Body of pancreas (tissue), 4 donors: ENCODE measurements at places on chromosomes 11 and 22.

DNA sequence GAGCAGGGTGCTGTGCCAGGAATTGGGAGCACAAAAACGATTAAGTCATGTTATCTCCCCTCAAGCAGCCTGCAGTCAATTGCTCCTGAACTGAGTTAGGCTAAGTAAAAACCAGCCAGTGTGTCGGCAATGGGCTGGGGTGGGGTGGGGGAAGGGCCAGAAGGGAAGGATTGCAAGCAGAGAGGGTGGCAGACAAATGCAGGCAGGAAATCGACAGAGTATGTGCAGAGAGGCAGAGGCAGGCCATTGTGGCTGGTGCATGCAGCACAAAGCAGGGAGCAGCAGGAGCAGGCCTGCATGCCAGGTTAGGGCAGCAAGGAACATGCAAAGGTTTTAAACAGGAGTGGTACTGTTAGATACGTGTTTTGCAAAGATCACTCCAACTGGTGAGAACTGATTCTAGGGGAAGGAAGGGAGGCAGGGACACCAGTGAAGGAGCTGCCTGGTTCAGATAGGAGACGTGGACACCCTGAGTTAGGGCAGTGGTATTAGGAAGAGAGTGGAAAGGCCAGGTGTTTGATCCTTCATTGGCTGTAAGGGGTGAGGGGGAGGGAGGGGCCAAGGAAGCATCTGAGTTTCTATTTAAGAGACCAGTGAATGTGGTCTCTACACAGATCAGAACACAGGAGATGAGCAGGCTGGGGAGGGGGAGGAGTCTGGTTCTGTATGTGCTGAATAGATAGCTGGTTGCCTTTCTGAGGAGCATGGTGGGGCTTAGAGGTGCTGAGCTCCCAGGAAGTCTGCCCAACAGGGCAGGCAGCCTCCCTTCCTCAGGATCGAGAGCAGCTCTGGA is 70.8 kb upstream of the PHOX2A start:
- no peak for DNase-seq

GRCh38 chr11:128956401-128957201 is 13.9 kb upstream of the TP53AIP1 start:
- peak; percentile 38 for DNase-seq

DNA sequence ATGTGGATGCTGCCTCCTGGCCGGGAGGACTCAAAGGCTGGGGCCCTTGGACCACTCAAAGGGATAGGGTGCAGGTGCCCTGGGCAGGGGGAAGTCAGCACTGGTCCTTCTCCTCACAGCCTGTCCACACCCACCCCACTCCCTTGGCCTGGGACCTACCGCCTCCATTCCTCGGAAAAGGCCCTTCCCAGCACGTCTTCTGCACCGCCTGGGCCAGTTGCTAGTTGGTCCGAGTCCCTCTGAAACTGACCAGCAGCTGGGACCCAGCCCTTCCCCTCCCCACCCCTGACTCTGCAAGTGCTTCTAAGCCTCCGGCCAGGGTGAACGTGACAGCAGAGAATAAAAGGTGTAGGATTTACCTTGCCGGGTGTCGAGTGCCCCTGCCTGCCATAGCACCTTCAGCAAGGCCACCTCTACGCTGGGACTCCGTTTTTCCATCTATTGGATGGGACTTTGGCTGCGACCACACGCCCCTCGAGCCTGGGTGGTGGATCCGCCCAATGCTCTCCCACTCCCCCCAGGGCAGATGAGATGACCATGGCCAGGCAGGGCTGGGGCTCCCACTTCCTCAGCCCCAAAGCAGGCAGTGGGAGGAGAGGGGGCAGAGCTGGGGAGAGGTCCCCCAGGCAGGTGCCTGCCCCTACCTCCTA is 37.3 kb downstream of the OSBPL5 start:
- DNase-seq = peak; percentile 4

DNA sequence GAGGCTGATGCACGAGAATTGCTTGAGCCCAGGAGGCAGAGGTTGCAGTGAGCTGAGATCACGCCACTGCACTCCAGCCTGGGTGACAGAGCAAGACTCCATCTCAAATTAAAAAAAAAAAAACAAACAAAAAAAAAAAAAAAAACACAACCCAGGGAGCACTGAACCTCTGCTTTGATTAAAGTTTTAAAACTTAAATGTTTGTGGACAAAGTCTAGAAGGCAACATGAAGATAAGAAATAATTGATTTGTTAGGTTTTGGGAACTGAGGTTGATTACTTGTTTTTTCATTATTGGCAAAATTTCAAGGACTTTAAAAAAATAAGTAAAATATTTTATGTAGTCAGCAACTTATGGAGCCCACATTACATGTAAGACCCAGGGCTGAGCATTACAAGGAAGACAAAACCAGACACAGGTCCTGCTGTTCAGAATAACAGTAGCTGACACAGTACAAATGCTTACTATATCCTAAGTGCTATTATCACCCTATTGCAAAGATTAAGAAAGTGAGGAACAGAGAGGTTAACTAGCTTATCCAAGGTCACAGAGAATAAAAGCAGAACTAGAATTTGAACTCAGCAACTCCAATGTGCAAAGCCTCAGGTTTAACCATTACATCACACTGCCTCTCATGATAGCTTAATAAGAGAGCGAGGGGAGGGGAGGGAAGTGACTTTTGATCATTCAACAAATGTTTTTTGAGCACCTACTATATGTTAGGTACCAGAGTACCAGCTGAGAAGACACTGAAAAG is 2.3 kb upstream of the CRY2 start:
- DNase-seq = no peak

DNA sequence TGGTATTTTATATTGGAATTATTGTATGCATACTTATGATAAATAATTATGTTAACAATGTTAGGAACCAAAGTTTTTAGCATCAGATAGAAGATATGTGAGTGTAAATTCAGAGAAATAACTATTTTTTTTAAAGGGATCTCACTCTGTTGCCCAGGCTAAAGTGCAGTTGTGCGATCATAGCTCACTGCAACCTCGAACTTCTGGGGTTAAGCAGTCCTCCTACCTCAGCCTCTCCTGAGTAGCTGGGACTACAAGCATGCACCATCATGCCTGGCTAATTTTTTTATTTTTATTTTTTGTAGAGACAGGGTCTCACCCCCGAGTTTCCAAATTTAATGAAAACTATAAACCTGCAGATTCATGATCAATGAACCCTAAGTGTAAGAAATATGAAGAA is 33.6 kb upstream of the RCE1 start:
- no peak for DNase-seq

DNA sequence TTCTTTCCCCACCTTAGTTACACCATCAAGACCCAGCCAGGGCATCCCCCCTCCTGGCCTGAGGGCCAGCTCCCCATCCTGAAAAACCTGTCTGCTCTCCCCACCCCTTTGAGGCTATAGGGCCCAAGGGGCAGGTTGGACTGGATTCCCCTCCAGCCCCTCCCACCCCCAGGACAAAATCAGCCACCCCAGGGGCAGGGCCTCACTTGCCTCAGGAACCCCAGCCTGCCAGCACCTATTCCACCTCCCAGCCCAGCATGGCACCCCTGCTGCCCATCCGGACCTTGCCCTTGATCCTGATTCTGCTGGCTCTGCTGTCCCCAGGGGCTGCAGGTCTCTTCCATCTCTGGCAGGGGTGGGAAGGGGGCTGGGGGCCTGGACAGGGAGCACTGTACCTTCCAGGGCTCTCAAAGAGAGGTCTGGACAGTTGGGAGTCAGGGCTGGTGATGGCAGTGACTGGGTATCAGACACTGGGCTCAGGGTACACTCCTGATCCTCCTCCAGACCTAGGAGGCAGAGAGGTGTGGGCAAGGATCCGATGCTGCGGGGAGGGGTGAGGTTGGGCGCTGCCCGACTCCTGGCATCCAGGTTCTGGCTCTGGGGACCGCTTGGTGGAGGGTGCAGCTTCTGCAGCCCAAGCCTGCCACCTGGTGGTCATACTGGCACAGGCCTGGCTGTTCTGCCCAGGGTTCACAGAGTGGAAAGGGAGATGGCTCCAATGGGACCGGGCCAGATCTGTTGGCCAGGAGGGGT is at the start of gene UPK2:
Gene UPK2 (plus strand): TSS at position 205 of the 753 bp plus-strand sequence. CDS start 53 bp downstream, at position 258.
- peak; percentile 92 for DNase-seq

DNA sequence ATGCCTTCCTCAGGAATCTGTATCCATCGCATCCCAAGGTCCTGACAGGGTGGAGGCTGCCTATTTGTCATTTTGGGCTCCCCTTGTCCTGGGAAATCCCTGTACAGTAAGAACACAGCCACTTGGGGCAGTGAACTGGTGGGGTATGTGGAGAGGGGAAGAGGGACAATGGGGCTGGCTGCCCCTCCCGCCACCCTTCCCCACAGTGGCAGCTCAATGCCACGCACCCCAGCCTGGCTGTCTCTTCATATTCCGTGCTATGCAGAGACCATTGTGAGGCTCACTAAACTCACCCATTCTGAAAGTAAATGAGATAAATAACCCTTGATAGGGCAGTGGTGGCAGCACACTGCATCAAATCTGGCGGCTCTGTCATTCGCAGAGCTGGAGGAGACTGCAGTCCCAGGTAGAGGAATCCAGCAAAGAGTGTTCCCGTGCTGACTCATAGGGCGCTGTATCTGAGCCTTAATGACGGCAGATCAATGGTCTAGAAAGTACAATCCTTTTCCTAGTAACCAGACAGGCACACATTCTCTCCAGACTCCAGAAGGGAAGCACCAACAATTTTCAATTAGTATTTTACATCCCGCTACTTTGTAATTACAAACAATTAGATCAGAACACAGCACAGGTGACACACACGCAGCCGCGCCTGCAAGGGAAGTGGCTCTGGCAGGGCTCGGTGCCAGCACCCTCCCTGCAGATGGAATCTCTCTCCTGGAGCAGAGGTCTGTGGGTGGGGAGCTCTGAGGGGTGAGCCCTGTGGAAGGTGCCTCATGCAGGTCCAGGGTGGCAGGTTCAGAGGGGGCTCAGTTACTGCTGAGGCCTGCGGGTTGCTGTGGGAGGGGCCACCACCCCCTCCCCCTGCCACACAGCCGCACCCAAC is 167.9 kb upstream of the B3GAT1 start:
- no peak for DNase-seq

- DNase-seq = no peak
These were observed 32.2 kb upstream of the TEAD1 start for GRCh38 chr11:12642040-12642439.

DNA sequence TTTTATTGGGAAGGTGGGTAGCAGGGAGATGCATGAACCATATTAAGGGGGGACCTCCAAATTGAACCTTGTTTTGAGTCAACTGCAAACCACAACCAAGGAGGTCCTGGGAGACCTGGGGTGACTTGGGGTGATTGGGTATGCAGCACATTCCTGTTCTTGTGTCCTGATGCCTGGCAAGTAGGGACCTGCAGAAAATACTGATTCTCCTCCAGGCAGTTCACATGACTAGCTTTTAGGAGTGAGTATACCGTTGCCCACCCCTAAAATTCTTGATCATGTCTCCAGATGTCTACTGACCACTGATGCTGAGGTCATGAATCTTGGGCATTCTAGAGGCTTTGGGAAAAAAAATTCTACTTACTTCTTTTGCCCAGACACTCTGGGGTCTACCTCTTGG is 6.3 kb downstream of the EHF start:
- DNase-seq = no peak

DNA sequence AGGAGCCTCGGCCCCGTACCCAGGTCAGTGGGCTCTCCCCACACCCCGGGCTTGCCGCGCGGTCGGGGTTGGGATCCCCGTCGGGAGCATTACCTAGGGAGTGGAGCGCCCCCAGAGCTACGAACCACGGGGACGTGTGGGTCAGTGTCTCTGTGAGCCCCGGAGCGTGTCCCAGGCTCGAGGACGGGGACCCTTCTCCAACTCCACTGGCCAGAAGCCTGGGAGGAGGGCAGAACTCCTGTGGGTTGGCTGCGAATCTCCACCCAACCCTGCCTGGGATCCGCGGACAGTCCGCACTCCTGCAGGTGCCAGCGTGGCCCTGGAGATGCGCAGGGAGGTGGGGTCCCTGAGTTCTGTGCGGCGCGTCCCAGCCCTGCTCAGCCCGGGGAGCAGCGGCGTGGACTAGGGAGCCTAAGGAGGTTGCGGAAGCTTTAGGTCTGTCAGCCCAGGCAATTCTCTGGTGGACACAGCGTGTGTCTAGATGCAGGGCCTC is 346 bp downstream of the PPFIBP2 start:
- peak; percentile 33 for DNase-seq

GRCh38 chr22:50505776-50506610 is 1.5 kb downstream of the LMF2 start:
- peak; percentile 85 for DNase-seq

GRCh38 chr11:115706626-115707135 is 202.5 kb upstream of the CADM1 start:
- DNase-seq = no peak

DNA sequence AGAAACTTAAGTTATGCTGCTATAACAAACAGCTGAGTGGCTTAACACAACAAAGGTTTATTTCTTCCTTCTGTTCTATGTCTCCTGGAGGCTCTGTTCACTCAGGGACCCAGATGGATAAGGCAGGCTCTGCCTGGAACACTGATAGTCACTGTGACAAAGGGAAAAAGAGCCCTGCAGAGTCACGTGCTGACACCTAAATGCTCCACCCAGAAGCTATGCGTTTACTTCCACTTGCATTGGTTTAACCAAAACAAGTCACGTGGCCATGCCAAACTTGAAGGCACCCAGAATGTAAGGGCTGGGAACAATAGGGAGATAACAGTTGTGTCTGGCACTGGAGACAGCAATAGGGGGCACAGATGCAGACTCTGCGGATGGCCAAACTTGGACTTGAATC is 3.4 kb upstream of the MS4A15 start:
- DNase-seq = no peak

- no peak for DNase-seq
These were observed 75.8 kb downstream of the RAB30 start for GRCh38 chr11:82995754-82996398.

GRCh38 chr11:15097411-15097810 is 17.3 kb upstream of the INSC start:
- DNase-seq = no peak
